ENCODE measurements at places on chromosomes 13 and 19.

GRCh38 chr19:50412419-50412818, 6.3 kb upstream of the SPIB start:
- DNase-seq: no peak

- no peak for DNase-seq
Observed at GRCh38 chr13:29887030-29887557, 36.7 kb upstream of the UBL3 start.

DNA sequence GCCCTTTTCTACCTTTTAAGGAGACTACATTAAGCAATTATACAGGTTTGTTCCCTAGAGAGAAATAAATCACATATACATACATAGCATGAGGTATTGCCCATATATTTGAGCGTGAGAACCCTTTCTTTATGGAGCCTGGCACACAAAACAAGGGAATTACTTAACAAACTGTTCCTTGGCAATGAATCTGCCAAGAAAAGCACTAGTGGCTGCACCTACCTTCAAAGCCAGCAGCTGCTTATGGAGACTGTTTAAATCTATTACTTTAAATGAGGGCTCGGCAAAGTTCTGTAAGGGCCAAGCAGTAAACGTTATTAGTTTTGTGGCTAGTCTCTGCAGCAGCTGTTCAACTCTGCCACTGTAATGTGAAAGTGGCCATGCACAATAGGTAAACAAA, 7.0 kb downstream of the RFX1 start:
- DNase-seq: no peak

GRCh38 chr19:6862673-6863078, 24.7 kb upstream of the ADGRE1 start:
- DNase-seq: peak; percentile 90

DNA sequence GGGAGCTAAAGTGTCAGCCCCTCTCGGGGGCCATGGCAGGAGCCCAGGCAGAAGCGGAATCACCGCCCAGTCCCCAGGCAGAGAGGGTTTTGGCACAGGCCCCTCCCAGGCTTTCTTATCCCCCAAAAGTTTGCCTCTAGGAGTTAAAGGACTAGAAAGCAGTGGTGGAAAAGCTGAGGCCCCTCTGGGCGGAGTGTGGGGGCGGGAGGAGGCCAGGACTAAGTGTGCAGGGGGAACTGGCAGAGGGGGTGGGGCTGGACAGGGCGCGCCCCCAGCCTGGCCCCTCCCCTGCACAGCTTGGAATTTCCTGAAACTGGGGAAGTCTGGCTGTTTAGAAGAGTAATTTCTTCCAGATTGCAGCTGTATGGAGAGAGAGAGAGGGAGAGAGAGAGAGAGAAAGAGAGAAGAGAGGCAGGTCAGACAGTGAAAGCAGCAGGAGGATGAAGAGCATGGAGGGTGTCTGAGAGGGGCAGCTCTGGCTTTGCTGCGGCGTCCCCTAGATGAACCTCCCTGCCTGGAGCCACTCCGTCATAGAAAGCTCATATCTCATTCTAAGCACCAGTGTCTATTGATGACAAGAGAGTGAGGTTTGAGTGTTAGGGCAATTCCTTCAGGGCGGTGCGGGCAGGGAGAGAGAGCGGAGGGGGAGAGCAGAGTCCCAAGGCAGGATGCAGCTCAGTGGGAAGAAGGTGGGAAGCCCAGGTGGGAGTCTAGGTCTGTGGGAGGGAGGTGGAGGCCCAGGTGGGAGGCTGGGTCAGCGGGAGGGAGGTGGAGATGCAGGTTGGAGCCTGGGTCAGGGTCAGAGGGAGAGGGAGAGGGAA, at the start of gene CDC42EP5:
Gene CDC42EP5, minus strand, starts transcription at position 226 of the 821 bp plus-strand sequence. CDS start 7,749 bp downstream, outside the sequence.
- DNase-seq: no peak

- DNase-seq: no peak
Observed at GRCh38 chr13:51758691-51759090, 45.3 kb downstream of the DHRS12 start.

DNA sequence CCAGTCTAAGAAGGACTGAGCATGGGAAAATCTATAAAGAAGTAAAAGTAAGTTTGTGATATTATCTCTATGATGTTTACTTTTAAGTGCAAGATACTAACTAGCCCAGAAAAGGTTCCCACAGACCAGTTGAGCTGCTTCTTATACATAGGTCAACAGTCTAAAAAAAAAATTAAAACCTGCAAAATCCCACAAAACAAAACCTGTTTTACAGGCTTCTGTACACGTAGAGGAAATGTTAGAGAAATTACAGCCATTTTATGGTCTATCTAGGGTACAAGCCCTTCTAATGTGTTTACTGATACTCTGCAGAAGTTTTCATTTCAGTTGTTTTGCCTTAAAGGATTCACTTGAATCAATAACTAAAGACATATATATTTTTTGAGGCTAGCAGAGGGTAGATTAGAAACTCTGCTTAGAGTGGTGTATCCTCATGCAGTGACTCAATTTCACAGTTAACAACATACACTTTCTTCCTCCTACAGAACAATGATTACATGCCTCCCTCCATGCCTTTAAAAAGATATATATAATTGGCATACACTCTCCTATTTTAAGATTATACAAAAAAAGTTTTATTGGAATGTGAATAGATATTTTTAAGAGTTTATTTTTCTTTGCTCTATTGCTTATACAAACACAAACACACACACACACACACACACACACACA, 43.9 kb downstream of the CAB39L start:
- no peak for DNase-seq

- no peak for DNase-seq
Observed at GRCh38 chr19:34577531-34578101, 96.1 kb downstream of the WTIP start.

DNA sequence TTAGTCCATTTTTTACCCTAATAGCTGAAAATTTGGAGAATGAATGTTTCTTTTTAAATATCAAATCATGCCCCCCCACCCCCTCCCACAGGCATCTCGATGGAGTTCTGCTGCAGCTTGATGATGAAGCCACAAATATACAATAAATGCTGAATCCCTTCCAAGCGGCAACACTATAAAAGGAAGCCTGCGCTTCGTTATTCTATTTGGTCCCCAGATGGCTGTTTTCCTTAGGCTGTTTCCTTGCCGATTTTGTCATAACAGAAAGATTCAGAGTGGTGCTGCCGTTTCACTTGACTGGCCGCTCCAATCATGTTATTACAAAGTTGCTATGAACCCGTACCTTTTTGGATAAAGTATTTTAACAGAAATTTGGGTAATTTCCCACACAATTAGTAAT, 79.5 kb downstream of the MYO16 start:
- DNase-seq: no peak

GRCh38 chr19:6059988-6060599, 50.2 kb downstream of the RFX2 start:
- DNase-seq: no peak

GRCh38 chr19:35085947-35086346, 29.7 kb upstream of the FXYD3 start:
- DNase-seq: no peak

GRCh38 chr13:32173881-32174280, 141.3 kb downstream of the ZAR1L start:
- no peak for DNase-seq

- DNase-seq: no peak
Observed at GRCh38 chr19:19635313-19635702, 7.3 kb upstream of the LPAR2 start.

DNA sequence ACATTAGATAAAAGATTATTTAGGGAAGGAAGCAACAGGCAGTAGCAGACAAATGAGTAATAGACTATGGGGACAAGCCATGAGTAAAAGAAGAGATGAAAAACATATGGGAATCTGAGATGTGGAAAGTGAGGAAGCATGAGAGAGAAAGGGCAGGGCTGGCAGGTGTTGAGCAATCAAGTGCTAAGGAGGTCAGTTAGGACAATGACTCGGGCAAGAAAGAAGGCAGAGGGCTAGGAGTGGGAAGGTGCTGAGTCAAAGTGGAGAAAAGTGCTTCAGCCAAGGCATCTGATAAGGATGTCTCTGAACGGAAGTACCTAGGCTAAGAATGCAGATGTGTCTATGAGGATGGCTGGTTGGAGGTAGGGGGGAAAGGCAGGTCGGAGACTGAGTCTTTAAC, 291.9 kb upstream of the HTR2A start:
- no peak for DNase-seq

GRCh38 chr19:47013041-47013517, 6.6 kb upstream of the NPAS1 start:
- peak; percentile 31 for DNase-seq

DNA sequence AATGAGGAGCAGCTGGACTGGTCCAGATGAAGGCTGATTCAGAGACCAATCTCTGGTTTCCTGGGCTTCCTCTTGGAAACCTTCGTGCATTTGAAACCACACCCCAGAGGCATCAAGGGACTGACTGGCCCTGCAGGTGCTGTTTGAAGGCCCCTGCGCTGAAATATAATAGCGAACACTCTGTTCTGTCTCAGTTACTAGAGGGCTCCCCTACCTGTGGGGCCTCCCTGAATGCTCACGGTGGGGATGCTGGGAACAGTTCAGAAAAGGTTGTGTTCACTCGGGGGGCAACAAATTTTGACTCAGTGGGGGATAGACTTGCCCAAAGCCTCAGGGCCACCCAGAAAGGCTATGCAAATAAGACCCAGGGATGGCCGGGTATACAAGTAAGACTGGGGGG, 6.4 kb downstream of the CCDC8 start:
- DNase-seq: no peak
